SJCRH30 (cell line): ENCODE measurements at places on chromosomes 3 and 15. TPM values are rescaled to one million over a fixed set of nuclear protein-coding genes. Genes with fewer than 3 reads are reported as not detected.

DNA sequence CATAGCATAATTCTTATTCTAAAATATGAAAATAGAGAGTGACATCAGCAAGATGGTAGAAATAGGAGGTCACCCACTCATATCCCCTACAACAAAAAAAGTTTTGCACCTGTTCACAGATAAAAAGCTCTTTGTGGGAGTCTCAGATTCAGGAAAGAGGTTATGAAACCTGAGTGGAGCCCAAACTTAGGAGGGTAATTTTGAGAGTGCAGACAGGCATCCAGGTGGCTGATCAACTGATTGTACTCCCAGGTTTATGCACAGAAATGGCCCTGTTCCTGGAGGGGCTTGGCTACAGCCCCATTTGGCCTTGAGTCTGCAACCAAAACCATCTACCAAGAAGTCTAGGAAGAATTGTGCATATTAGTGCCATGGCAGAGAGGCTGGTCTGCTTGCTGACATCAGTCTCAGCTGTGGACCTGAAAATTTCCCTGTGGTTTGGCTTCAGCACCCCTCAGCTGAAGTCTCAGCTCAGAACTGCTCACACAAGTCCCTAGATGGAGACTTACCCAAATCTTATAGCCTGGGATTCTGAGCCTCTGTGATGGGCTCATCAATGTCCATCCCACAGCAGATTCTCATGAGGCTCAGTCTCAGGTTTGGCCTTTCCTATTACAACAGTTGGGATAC is 291.6 kb downstream of the IL20RB start:
- DNase-seq, result no peak

Gene ATXN7
- 7.1 and 10.4 TPM in 2 replicates for total RNA-seq

- no peak for DNase-seq
Measured at GRCh38 chr3:128394033-128394432, 72.7 kb downstream of the DNAJB8 start.

- no peak for DNase-seq
Measured at GRCh38 chr3:50401978-50402595, 42.8 kb upstream of the TMEM115 start.

Gene CCR9
- not detected in 2 replicates for total RNA-seq

Gene OR5K2
- 0.12 TPM in 1 of 2 replicates, not detected in the other for total RNA-seq

DNA sequence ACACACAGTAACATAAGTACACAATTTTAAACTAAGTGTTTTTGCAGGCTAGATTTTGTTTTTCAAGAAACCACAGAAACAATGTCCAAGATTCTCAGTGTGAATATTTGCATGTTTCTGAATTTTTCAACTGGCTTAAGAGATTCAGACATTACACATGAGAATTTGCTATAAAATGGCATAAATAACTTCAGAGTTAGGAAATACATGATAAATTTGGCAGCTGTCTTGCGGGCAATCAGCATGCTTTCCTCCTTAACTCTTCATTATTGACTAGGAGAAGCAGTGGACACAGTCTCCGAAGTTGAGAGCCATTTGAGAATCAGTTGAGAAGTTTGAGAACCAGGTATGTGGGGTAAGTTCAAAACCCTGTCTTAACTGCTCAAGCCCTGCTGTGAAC is 625.6 kb upstream of the SGO1 start:
- no peak for DNase-seq

DNA sequence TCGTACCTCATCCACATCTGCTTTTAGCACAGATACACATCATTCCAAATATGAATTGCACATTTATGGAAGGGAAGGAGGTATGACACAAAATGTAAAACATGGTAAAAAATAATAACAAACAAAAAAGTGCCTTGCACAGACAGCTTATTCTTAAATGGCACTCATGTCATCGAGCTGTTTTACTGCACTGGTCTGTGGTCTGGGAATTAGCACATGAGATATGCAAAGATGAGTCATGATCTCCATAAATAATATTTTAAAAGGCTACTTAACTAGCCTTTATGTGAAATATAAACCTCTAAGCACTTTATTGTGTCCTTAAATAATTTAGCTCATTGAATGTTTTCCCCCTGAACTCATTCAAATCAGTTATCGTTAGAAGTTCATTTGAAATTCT is 142.2 kb upstream of the ZNF385D start:
- no peak for DNase-seq

- DNase-seq, result no peak
Measured at GRCh38 chr15:70362886-70363285, 265.2 kb upstream of the TLE3 start.

Gene CMTM8
- total RNA-seq, result 3.3 and 4.2 TPM in 2 replicates

Gene MRPL47
- total RNA-seq, result 48.2 and 58.2 TPM in 2 replicates
